ENCODE measurements at places on chromosomes 11 and 22.

GRCh38 chr11:8101421-8101820, 20.4 kb downstream of the TUB start:
- DNase-seq: no peak

GRCh38 chr22:21014726-21015465, at the start of gene P2RX6:
TSS of gene P2RX6 (plus strand) at chr22:21015165. CDS start at chr22:21015175, 10 bp downstream.
- peak; percentile 39 for DNase-seq

GRCh38 chr22:37225481-37225880, 13.2 kb upstream of the SSTR3 start:
- DNase-seq: no peak

- no peak for DNase-seq
Measured at GRCh38 chr11:69114811-69115523, 40.8 kb upstream of the SMIM38 start.

- DNase-seq: no peak
Measured at GRCh38 chr22:46064228-46064965, 85.9 kb upstream of the PPARA start.

DNA sequence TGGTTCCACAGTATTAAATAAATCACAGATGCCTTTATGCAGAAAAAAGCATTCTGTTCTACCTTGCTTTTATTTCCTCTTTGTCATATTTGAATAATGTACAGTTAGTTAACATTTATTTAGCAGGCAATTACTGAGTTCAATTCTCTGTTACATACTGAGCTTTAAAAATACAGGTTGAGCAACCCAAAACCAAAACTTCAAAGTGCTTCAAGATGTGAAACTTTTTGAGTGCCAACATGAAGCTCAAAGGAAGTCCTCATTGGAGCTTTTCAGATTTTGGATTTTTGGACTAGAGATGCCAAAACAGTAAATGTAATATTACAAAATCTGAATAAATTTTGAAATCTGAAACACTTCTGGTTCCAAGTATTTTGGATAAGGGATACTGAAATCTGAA, 54.1 kb downstream of the PDHX start:
- no peak for DNase-seq

DNA sequence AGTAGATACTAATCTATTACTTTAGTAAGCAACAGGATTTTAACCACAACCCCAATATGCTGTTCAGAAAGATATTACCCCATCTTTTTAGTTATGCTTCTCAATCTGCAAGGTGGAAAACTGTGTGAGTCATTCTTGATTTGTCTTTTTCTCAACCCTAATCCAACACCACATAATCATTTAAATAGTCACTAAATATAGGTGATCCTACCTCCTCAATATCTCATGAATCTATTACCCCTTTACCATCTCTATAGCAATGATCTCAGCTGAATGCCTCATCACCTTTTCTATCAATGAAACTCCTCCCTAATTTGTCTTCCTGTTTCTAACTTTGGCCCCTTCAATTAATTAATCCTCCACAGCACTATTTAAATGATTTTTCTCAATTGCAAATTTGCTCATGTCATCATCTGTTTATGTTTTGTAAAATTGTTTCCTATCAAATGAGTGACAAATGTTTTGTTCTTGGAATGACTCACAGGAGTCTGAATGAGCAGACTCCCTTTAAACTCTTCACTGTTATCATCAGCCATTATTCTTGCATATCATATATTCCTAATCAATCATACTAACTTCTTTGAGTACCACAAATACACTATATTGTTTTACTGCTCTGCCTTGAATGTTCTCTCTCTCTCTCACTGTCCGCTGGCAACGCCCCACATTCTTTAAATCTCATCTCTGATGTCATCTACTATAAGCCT, 26.1 kb downstream of the SNX19 start:
- no peak for DNase-seq

DNA sequence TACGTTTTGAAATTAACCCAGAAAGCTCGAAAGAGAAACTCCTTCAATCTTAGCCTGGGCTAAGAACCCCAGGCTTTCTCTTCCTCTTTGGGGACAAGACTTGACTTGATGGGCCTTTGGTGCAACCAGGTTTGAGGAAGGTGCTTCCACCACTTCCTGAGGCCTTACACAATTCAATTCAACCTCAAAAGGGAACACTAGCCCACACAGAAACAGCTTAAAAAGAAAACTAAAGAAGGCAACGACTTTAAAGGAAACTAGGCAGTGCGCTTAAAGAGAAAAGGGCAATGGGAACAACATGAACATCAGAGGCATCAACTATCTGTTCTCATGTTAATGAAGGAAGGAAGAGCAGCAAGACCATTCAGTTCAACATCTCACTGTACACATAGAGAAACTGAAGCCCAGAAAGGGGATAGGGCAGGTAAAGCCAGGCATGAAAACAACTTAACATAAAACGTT, 24.8 kb downstream of the PAK1 start:
- no peak for DNase-seq

DNA sequence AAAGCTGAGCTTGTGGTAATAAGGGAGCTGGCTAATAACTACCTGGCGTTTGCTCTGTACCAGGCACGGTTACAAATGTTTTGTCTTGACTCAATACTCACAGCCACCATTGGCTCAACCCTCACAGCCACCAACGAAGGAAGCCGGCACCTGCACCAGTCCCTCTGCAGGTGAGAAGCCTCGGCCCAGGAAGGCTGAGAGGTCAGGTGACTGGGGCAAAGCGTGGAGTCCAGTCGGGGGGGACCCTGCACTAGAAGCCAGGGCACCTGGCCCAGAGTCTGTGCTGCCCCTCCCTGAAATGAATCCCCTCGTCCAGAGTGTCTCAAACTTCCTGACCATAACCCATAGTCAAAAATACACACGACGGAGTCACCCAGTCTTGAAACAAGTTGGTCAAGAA, 90.1 kb downstream of the PHF21B start:
- DNase-seq: no peak

- no peak for DNase-seq
Measured at GRCh38 chr11:72243173-72244059, 560 bp downstream of the PHOX2A start.

- DNase-seq: no peak
Measured at GRCh38 chr11:119852741-119853140, 123.7 kb upstream of the NECTIN1 start.

DNA sequence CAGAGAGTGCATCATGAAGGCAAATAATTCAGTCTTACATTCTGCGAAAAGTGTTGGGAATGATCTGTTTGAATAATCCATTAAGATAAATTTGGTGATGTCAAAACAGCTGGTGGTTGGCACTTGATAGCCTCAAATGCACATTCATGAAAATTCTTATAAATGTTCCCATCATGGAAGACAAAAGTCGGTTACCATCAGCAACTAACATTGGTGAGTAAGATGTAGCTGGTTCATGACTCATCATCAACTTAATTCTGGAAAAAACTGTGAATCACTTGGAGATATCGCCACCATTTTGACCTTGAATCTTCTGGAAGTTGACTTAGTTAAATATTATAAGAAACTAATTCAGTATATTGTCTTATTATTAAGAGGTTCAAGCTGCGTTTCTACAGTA, 11.2 kb downstream of the CRYBB1 start:
- no peak for DNase-seq

DNA sequence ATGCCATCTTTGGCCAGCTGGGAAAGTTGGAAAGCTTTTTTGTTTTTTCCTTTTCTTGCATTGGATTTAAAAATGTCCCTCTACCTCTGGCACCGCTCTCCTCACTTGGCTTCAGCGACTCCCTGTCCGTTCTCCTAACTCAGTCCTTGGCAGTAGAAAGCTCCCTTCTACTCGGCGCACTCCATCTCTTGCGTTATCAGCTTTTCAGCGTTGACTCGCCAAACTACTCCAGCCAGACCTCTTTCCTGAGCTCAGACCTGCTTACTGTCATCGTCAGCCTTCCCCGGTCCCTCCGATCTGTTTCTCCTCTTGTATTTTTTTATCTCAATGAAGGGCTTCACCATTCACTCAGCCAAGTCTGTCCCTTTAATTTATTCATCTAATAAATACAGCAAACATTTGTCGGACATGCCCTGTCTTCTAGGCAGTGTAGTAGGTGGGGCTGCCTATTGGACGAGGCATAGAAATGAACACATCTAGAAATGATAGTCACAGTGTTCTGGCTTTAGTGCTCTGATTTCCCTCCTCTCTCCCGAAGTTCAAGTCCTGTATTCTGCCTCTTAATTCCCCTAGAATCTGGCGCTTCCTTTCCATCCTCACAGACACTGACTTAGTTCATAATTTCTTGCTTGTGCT, 839 bp downstream of the CEP164 start:
- no peak for DNase-seq

- DNase-seq: no peak
Measured at GRCh38 chr11:13462311-13462900, 616 bp downstream of the BTBD10 start.

DNA sequence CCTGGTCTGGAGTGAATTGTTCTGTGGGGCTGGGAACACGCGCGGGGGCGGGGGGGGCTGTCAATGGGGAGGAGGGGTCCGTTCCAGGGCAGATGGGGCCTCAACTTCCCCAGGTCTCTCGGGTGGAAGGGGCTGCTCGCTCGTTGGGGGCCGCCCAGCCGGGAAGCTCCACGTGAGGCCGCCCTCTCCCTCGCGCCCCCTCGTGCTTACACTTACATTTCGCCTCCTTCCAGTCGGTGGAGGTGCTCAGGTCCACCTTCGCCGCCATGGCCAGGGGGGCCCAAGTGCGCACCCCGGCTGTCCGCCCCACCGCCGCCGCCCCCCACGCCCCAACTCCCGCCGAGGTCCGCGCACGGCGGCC, 452 bp downstream of the MACROD1 start:
- DNase-seq: no peak

DNA sequence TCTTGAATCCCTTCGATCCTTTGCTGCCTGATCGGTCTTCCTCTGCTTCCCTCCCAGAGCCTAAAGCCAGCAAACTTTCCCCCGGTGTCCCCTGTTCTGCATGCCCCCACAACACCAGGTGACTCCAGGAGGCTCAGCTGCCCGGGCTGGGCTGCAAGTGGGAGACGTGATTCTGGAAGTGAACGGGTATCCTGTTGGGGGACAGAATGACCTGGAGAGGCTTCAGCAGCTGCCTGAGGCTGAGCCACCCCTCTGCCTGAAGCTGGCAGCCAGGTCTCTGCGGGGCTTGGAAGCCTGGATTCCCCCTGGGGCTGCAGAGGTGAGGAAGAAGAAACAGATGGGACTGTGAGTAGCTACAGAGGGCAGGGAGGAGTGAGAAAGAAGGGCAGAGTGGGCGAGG, 3.6 kb downstream of the NHERF4 start:
- DNase-seq: no peak
